C1 segment of cervical spinal cord (tissue), 14 donors: ENCODE measurements at places on chromosomes 7 and 10.

GRCh38 chr10:36534471-36535002 lies 590.9 kb upstream of the ANKRD30A start:
- no peak for DNase-seq

DNA sequence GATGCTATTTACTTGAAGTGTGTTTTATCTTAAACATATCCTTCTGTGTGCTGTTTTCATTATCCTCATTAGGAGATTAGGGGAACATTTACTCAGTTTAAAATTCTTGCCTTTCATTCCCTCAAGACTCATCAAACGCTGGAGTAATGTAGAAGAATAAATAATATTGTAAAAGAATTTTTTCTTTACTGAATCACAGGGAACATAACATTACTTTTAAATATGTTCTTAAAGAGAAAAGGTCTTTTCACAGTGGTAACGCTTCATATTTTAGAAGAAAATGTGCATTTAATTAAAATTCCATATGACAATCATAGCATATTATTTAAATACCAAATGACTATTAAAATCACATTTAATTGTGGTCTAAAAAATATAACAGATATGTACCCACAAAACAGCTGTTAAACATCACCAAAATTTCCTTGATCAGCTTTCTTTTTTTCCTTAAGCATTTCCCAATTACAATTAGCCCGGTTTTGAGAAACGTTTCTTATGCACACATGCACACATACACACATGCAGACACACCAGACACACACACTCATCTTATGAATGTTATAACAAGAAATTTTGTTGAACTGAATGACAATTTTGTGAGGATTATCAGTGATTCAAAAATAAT lies 102.0 kb upstream of the GLI3 start:
- no peak for DNase-seq

- no peak for DNase-seq
These were observed 20.2 kb upstream of the FRA10AC1 start for GRCh38 chr10:93722550-93722949.

DNA sequence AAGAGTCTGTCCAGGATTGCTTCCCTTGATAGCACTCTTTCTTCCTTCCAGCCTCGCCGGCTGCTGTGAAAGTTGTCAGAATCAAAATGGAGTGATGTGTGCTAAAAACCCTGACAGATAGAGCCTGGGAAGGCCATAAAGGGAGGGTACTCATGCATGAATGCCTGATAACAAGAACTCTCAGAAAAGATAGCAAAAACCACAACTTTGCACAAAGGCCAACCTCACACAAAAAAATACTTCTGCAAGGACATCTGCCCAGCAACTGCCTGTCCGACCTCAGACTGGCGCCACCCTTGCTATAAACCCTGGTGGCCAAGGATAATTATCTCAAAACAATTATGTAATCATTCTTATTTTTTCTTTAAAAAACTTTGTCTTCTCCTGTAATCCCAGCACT lies 133.2 kb upstream of the SVIL start:
- no peak for DNase-seq

GRCh38 chr7:123865517-123866117 lies 20.6 kb downstream of the HYAL4 start:
- no peak for DNase-seq

DNA sequence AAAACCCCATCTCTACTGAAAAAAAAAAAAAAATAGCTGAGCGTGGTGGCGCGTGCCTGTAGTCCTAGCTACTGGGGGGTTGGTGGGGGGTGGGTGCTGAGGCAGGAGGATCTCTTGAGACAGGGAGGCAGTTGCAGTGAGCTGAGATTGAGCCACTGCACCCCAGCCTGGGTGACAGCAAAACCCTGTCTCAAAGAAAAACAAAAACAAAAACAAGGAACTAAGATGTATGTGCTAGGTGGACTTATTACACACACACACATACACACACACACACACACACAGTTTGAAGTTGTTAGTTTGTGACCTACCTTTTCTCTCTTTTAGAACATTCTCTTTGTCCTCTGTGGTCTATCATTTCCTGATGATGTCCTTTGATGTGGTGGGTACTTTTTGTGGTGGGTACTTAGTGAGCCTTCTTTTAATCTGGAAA lies 53.5 kb downstream of the EXOC6 start:
- no peak for DNase-seq

GRCh38 chr7:46444256-46444655 lies 523.2 kb upstream of the IGFBP3 start:
- DNase-seq, result no peak

- DNase-seq, result no peak
These were observed 496.9 kb upstream of the CELF2 start for GRCh38 chr10:10520491-10521385.

- DNase-seq, result no peak
These were observed 532.4 kb upstream of the ANKRD30A start for GRCh38 chr10:36592964-36593363.

DNA sequence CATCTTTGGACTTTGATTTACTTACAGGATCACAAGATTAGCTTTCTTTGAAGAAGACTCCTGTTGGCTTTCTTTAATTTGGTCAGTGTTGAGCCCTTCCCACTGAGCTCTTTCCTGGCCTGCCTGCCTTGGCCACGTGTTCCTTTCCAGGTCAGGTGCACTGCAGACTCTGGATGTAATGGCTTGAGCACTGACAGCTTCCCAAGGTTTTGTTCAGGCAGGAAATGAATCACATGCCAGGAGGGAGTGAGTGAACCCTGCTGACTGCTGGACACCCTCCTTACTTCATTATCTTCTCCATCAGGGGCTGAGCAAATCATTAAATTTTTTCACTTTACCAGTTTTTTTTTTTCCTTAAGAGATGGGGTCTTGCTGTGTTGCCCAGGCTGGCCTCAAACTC lies 29.8 kb downstream of the SNX10 start:
- DNase-seq, result no peak

DNA sequence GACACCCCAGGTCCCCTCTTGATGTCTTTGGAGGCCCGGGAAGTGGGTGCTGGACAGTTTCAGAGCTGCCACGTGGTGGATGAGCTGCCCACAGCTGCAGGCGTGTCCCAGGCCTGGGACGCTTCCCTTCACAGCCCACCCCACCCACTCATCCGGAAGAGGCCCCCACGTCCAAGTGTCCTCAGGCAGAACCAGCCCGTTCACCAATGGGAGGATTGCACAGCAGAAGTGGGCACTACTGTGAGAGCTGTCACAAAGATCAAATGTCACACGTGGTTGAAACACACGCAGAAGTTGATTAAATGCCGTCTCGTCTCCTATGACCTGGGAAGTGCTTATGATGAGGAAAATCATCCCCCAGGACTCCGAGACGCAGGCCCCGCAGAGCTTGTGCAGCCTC lies 52.9 kb downstream of the STK32C start:
- no peak for DNase-seq

DNA sequence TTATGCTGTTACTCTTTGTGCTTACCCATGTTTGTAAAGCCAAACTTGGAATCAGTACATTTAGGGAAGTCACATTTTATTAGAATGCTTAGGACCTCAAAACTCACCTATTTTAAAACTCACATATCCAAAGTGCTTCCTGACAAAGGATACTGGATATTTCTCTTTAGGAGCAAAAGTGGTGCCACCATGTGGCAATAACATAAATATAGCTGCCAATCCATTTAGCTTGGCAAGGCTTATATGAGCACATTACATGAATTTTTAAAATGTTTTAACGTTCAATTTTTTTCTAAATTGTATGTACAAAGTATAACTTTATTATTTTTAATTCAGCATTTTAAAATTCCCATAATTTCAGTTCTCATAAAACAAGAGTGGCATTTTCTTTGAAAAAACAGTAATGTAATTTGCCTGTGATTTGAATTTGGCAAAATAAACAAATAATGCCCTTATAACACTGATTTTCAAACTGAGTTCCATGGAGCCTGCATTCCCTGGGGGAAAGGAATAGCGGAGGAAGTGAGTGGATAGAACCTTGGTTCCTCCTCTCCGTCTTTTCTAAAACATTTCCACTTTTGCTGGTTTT lies 75.4 kb downstream of the HDAC9 start:
- no peak for DNase-seq

DNA sequence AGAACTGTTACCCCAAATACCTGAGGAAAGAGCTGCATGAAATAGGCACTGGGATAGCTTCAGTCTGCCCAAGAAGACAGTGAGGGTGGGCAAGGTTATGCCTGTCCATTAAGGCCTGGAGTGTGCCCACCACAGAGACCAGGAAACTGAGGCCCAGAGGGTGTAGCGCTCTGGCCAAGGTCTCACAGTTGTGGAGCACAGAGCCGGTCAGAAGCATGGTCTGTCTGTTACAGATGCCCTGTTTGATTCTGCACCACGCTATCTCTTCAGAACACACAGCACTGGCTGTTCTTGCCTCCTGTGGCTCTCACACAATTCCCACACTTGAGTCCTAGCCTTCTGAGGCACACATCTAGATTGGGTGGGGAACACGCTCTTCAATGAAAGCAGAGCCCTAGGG lies 261.4 kb downstream of the GRID1 start:
- DNase-seq, result no peak

GRCh38 chr7:27164367-27165088 lies 809 bp downstream of the HOXA9 start:
- DNase-seq, result no peak

DNA sequence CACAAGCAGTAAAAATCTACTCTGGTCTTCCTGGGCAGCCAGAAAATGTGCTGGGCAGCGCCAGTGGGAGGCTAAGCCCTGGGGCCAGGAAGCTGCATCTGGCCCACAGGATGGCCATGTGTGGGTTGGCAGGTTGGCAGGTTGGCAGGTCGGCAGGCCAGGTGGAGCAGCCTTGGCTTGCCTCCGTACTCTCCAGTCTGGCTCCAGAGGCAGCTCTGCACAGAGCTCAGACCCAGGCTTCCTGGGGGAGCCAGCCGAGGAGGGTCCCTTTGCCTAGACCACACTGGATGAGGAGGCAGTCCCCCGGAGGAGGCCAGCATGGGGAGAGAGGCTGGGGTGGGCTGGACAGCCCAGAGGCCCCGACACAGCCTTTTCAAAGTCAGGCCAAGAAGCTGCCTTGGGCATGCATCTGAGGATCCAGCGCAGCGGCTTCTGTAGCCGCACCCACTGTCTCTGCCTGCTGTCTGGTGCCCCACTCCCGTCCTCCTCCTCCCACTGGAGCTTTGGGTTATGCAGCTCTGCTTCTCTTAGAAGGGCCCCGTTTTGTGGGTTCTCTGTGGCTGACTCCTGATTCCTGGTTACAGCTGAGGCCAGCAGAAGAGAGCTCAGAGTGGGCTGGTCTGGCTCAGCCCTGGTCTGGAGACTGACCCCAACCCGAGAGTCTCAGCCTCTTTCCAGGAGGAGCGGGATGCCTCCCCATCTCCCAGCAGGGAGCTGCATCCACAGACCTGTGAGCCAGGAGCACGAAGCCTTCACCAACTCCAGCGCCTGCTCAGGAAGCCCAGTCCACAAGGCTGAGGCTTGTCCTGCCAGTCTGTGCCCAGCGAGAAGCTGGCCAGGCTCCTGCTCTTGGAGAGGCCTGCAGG lies 44.6 kb downstream of the CFAP46 start:
- no peak for DNase-seq

DNA sequence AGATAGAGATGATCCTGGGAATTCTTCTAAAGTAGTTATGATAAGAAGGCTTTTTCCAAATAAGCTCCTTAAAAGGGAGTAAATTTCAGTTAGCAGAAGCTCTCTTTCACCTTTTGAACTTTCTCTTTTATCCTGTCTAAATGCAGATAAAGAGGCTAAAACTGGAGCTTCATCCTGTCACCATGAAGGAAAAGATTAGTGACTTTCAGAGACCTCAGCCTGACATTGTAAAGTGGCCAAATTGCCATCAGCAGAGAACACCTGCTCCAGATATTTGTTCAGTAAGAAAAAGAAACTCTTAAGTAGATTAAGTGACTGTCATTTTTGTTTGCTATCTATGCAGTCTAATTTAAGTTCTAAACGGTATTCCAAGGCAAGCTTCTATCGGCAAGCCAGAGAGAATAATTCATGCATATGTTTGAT lies 18.3 kb downstream of the VWDE start:
- DNase-seq, result no peak

- DNase-seq, result no peak
These were observed 4.7 kb upstream of the PWWP2B start for GRCh38 chr10:132392184-132392800.

DNA sequence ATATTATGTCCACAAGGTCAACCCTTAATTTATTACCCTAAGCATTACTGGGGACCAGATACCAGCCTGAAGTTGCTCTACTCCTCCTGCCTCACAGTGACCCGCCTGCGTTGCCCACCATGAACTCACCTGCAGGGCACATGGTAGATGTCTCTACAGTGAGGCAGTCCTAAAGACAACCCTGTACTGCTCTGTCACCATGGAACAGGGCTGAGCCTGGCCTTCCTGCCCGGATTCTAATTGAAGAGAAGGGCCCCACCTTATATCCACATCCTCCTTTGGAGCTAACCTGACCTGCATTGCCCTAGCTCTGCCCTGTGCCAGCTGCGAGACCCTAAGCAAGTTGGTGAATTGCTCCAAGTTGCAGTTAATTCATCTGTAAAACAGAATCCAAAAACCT lies 4.1 kb downstream of the SH3PXD2A start:
- DNase-seq, result no peak

DNA sequence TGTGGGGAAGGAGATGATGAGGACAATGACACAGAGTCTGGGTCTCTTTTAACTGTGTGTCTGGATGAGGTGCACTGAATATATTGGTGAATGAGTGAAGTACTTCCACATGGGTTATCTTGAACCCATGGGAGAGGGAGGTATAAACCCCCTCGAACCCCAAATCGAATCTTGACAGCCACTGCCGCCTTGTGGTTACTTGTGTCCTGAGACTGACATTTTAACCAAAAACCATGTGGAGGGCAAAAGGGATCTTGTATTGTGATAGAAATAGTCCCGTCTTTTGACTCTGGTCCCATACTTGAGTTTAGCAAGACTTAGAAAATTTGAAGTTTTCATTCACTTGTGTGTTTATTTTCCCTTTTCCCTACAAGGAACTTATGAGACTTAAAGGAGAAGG lies 283.3 kb downstream of the PHTF2 start:
- DNase-seq, result no peak

DNA sequence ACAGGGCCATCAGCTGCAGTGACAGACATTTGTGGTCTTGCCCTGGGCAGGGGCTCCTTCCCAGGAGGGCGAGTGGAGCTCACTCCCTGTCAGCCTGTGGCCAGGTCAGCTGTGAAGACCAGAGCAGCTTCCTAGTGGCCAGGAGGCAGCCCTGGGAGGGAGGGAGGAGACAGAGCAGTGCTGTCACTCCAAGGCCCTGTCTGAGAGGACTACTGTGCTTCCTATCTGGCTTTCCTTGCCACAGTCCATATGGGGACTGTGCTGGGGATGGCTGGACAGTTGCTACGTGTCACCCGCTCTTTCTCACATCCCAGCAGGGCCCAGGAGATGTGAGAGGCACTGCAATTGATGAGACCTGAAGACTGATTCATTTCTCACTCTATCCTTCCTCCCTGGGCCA lies 15.2 kb upstream of the ADCYAP1R1 start:
- no peak for DNase-seq

DNA sequence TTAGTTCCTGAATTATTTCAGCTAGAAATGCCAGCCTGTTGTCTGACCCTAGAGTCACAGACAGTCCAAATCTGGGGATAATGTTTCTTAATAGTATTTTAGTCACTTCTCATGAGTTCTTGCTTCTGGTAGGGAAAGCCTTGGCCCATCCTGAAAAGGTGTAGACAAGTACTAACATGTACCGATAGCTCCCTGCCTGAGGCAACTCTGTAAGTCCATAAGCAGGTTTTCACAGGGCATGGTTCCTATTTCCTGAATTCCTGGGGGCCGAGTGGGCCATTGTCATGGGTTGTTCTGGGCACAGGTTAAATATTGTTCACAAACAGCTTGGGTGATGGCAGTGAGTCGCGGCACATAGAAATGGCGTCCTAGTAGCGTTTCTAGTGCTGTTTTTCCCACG lies 3.1 kb upstream of the ZNF117 start:
- DNase-seq, result no peak
